ENCODE measurements at places on chromosomes 4 and X. TPM values are rescaled to one million over a fixed set of nuclear protein-coding genes. Genes with fewer than 3 reads are reported as not detected.
A peak's percentile ranks its signal among the peaks of the same experiment; 100 is the strongest.

ATP2B3 gene
- total RNA-seq = 0.21 TPM

TMEM31 gene
- total RNA-seq = not detected

GRCh38 chr4:107452717-107453630 lies 267.1 kb downstream of the PAPSS1 start:
- no peak for DNase-seq

GRCh38 chrX:139298437-139298836 lies 232.1 kb upstream of the F9 start:
- DNase-seq = no peak

- no peak for DNase-seq
These were observed 37.6 kb upstream of the GLRA2 start for GRCh38 chrX:14491689-14492088.

DNA sequence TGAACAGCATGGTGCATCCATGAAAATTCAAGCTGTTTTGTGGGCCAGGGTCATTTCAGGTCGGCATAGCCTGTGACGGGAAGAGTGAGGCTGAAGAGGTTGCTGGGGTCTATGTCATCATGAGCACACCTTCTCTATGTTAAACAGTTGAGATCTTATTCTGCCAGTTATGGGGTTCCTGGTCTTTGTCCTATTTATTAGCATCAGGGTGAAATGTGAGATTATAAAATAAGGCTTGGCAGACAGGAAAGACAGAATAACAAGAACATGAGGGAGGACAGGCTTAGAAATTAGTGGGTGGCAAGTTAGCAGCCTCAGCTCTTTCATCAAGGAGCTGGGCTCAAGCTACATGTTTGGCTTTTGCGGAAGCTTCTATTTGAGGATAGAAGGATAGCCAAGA lies 51.7 kb upstream of the CLNK start:
- DNase-seq = no peak

GRCh38 chr4:36870121-36870520 lies 374.4 kb upstream of the NWD2 start:
- no peak for DNase-seq

GRCh38 chr4:55216863-55217635 lies 91.7 kb upstream of the KDR start:
- DNase-seq = no peak

- no peak for DNase-seq
These were observed 62.9 kb downstream of the GEMIN8 start for GRCh38 chrX:13966793-13967125.

DNA sequence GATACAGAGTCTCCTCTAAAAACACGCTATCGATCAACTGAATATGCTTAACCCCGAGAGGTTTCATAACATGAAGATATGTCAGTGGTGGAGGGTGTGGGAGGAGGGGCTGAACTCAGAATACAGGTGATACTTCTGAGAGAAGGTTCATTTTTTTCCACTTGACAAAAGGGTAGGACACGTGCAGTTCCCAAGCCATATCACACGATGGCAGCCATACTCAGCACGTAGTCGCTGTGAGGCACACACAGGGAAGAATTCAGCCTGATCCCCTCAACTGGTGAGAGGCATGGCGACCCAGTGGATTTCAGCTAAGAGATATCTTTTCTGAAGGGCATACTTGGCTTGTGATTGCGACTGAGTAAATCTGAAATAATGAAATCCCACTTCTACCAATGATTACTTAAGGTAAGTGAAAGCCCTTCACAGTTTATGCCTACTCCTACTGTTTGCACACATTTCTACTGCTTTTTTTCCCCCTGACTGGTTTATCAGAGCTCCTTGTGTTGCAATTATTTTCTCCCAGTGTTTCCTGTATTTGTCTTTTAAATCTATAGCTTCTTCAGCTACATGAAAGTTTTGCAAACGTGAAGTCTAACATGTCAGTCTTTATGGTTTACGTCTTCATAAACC lies 133.1 kb downstream of the CORIN start:
- no peak for DNase-seq

DNA sequence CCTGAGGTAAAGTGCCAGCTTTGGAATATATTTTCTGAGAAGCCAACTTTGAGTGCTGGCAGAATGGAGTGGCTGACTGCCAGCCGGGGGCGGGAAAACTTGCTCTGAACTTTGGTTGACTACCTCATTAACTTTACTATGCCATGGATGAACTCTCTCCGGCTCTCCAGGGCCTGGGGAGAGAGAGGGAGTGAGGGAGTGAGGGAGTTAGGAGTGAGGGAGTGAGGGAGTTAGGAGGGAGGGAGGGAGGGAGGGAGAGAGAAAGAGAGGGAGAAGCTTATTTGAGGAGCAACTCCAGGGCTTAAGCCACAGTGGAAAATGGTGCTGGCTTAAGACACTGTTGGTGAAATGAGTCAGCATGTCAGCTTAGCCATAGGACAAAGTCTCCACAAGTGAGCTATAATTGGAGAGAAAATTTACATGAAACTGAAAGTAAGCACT lies 280.9 kb upstream of the RPS6KA3 start:
- DNase-seq = peak; percentile 31

- no peak for DNase-seq
These were observed 43.9 kb downstream of the RAB40A start for GRCh38 chrX:103475381-103475780.

Measured in left colon (tissue), 2 donors.